T-helper 2 cell (primary cell): ENCODE measurements at places on chromosomes 13 and 19.
A peak's percentile ranks its signal among the peaks of the same experiment; 100 is the strongest.

DNA sequence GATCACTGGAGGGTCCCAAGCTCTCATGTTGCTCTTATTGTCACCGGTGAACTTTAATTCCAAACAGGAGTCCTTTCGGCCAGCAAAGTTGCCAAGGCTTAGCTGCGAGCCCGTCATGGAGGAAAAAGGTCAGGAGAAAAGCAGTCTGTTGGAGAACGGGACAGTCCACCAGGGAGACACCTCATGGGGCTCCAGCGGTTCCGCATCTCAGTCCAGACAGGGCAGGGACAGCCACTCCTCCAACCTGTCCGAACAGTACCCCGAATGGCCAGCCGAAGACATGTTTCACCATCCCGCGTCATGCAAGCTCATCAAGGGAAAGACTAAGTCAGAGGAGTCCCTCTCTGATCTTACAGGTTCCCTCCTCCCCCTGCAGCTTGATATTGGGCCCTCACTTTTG lies 10.4 kb downstream of the ZNF91 start:
- DNase-seq: no peak

- no peak for DNase-seq
Measured at GRCh38 chr13:112118451-112119064, 51.6 kb downstream of the SOX1 start.

- no peak for DNase-seq
Measured at GRCh38 chr13:40682449-40683240, 16.2 kb upstream of the FOXO1 start.

GRCh38 chr19:34173193-34173956 lies 1.1 kb downstream of the LSM14A start:
- DNase-seq: peak; percentile 27

GRCh38 chr13:20465218-20465879 lies 60.3 kb downstream of the CRYL1 start:
- DNase-seq: no peak

GRCh38 chr19:51204321-51204720 lies 20.6 kb upstream of the CD33 start:
- DNase-seq: no peak

GRCh38 chr13:76131551-76131950 lies 495.4 kb downstream of the LMO7 start:
- DNase-seq: no peak
